ENCODE measurements at places on chromosomes 11 and 22.

- DNase-seq, result no peak
Observed at GRCh38 chr11:42779555-42779954, 532.2 kb upstream of the API5 start.

DNA sequence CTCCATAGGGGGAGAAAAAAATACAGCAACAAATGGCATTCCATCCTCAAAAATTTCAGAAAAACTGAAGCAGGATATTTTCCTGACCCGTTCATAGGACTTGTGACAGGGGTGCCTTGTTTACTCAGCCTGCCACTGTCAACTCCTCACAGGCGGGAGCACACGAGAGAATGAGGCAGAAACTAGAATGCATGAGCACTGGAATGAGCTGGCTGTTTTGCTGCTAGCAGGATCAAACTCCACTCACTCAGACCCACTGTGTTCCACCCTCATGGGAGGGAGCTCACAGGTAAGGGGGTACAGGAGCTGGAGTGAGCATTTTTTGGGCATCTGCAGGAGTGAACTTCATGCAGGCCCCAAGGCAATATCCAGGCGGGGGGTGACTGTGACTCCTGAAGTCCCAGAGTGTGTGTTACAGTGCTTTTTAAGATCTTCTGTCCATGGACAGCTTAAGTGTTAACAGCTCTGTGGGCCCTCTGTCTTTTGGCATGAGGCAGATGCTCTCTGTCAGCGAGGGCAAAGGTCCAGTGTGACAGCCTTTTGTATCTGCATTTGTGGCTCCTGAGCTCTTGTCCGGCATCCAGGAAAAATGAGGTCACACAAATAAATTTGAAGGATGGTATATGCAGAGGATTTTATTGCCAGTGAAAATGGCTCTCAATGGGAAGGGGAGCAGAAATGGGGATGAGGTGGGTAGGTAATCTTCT is 905.7 kb upstream of the TENM4 start:
- DNase-seq, result no peak

- DNase-seq, result no peak
Observed at GRCh38 chr11:75463106-75463774, 30.2 kb upstream of the KLHL35 start.

DNA sequence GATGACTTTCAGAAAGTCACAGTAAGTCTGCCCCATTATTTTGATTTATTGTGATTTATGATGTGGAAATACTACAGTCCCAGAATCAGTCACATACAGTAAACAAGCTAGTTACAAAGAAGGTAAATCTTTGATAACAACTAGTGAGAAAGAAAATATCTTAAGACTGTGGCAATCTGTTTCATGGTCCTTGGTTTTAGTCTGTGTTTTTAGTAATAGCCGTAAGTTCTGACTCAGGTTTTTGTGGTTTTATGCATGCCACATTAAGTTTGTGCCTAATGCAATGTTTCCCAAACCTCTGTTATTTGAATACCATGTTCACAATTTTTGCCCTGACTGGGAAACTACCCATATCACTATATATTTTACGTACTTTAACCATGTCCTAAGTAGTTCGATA is 6.7 kb downstream of the CEP295 start:
- no peak for DNase-seq

GRCh38 chr11:117807482-117808327 is 10.7 kb upstream of the DSCAML1 start:
- no peak for DNase-seq

DNA sequence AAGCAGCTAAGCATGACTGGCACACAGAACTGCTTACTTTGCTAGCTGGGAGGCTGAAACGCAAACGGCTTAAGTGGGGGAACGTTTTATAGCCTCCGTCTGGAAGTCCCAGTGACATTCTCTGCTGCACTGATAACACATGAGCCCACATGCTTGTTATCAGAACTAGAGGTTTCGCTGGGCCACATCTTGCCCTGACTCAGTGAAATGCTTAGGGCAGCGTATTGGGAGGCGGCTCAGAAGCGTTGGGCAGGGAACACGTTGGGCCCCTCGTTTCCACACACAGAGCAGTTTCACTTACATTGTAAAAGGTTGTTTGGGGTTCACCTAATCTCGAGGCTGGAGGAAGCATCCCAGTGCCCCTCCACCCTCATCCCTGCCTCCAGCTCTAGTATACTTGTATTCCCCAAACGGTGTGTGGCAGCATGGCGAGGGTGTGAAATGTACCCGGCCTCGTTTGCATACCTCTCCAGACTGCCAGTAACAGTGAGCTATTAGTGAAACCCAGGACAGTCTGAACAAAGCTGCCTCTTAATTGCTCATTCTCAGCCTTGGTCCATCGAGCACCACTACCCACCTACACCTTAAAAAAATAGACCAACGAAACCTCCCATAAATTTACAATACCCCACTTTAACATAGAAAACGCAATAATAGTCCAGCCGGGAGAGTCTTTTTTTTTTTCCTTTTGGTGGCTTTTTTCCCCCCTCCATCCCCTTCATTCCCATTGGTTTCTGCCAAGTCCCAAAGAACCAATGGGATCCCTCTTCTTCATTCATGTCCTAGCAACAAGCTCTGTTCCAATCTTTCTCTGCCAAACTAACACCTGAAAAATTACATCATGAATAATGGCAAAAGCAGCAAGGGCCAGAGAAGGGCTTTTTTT is 218.8 kb upstream of the SORL1-AS1 start:
- no peak for DNase-seq

GRCh38 chr11:129985823-129986222 is 16.8 kb downstream of the PRDM10 start:
- no peak for DNase-seq
